ENCODE measurements at places on chromosomes 16 and 17.

DNA sequence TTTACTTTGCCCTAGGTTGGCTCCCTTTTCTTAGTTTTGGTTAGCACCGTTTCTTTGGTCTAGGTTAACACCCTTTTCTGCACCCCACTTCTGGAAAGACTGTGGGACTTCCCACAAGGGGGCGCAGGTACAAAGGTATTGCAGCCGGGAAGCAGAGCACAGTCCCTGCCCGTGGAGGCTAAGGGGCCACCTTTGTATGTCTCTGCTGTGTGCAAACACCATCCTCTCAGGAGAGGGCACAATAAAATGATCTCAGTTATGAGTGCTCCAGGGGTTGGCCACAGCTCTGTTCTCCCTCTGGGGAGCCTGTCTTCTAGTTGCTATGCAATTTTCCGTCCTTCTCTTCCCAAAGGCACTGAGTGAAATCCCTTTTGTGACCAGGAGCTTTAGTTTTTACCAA is 28.4 kb upstream of the TMC5 start:
- peak; percentile 34 for DNase-seq

DNA sequence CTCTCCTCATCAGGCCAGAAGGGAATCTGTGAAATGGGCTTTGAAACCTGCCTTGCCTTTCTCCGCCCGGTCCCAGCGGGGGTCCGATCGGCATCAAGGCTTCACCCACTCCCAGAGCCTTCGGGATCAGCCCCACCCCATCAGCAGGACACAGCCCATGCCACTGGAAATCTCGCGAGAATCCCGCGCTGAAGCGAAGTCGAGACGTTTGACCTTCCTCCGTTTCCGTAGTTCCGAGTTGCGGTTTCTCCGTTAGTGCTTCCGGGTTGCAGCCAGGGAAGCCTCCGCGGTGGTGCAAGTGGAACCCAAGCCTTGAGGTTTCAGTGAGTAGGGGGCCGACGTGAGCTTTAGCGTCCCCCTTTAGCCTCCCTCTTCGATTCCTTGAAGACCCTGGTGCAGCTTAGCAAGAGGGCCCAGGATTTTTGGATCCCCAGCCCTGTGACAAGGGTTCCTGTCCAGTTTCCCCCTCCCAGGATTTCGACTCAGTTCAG is at the start of gene COASY:
Gene COASY, plus strand, starts transcription at position 252 of the 491 bp plus-strand sequence. CDS start 475 bp downstream, outside the sequence.
- peak; percentile 96 for DNase-seq

DNA sequence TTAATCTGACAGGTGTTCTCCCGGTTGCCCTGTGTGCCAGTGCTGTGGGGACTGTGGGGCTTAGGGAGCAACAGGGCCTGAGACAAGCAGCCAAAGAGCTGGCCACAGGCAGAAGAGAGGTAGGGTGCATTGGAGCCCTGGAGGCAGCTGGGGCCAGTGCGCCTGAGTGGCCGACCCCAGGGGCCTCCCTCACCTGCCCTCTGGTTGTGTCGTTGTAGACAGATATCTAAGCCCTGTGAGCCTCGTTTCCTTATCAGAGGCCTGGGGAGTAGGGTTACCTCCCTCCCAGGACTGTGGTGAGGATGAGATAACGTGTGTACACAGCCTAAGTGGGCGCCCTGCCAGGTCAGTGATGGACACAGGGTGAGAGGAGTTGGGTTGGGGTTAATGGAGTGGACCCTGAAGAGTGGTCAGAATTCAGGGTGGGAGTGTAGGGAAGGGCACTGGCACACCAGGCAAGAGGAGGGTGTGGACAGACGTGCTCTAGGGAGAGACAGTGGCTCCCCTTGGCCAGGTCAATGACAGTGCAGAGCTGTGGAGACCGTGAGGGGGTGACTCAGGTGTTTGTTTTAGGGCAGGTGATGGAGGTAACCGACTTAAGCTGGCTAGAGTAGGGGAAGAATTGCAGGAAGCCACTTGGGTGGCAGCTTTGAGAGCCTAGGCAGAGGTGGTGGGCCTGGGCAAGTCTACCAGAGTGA is 3.4 kb downstream of the NARF start:
- DNase-seq: peak; percentile 18

- peak; percentile 23 for DNase-seq
Measured at GRCh38 chr17:51913491-51914205, 244.9 kb downstream of the CA10 start.

DNA sequence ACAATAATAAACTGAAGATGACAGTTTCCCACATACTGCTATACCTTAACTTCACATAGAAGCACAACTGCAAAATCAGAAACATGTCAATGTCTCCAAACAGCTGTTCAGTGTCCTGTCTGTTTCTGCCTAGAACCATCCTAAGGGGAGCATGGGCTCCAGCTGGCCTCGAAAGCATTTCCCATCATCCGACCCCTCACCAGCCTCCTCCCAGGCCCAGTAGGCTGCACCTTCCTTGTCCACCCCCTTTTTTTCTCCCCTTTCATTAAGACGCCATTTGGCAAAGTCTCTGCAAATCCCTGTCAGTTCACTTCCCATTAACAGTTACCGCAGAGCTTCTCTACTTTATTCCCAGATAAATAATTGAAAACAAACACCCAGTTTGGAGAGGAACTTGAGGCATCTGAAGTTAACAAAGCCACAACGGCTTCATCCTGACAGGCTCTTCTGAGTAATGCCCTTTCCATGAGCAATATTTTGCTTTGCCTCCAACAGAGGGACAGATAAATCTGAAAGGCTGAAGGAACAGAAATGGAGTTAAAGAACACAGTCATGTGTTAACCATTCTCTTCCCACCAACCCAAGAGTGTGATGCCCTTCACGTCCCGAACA is 65.3 kb downstream of the SLC39A11 start:
- no peak for DNase-seq

- peak; percentile 60 for DNase-seq
Measured at GRCh38 chr17:50087246-50087911, 7.8 kb upstream of the PDK2 start.

DNA sequence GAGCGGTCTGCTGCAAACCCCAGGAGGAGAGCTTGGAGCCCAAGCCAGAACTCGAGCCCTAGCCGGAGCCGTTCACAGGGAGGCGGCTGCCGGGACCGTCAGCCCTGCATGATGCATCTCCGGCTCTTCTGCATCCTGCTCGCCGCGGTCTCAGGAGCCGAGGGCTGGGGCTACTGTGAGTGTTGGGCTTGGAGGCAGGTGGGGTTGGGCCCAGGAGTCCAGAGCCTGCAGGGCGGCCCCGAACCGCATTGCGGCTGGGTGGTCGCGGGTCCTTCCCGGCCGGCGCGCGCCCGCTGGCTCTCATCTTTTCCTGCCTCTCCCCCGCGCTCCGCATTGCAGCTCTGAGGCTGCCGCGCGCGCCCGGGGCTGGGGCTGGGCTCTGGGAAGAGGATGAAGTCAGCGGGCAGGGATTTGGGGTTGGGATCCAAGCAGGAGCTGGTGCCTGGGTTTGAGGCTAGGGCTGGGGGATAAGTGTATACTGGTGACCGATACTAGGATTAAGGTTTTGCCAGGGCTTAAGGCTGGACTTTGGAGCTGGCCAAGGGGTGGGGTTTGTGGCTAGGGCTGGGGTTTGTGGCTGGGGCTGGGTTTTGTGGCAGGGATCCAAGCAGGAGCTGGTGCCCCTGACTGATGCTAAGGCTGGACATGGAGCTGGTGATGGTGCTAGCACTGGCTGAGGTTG is 532 bp downstream of the CNTNAP1 start:
- peak; percentile 68 for DNase-seq

DNA sequence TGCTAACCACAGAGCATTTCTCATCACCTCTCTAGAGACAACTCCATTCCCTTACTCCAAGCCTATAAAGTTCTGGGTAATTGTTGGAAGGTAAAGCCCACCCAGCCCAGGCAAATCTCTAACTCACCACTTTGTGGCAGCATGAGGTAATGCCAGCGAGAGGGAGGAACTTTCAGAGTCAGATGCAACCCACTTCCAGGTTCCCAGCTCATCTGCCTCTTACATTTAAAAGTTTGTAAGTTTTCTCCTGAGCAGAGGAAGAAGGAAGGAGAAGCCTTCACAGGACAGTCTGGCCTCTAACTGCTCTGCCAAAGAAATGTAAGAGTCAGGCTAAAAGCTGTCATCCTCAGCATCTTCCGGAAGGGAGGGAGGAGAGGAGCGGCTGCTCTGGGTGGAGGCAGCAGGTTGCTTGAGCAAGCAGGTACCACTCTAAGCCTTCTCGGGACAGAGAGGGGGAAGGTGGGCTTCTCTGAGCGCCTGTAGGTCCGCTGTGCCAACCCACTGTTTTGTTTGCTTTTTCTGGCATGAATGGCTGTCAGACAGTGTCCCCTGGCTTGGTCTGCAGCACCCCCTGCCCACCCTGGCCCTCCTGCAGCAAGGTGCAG is 1.0 kb downstream of the ZNF319 start:
- DNase-seq: peak; percentile 52

- no peak for DNase-seq
Measured at GRCh38 chr16:81601601-81602255, 157.1 kb downstream of the CMIP start.

DNA sequence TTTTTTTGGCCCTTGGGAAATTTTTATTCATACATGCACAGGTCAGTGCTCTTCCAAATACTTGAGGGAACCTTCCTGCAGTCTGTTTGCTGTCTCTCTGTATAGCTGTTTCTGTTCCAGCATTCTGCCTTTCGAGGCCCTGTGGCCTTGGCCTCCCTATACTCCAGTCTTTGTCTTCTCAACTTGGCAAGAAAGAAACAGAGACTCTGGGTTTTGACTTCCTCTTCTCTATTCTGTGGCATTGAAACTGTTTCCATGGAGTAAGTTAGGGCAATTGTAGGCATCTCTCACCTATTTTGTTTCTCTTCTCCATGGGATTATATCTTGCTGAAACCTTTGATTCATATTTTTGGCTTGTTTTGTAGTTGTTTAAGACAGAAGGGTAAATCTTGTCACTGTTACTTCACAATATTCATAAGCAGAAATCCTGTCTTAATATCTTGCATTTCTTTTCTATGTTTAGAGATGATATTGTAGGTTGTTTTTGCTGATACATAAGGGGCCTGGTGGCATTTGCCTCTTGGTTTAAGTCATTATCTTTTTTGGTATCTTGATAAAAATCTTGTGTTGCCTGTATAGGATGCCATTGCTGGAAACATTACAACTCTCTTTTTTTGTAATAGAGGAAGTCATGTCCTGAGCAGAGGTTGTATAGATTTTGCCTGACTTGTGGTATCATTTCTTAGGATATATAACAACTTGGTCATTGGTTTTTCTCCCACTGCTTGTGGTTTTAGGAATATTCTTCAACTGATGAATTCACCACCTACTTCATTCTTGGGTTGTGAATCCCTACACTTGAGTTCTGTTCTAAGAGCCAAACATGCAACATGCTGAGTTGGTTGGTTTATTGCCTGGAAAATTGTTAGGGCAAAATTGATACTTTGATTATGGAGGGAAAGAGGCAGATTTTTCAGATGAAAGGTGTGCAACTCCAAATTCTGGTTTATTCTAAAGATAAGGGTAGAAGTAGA is 168.6 kb downstream of the FTO start:
- peak; percentile 63 for DNase-seq

- DNase-seq: peak; percentile 41
Measured at GRCh38 chr16:30092373-30093010, 768 bp upstream of the TBX6 start.

- peak; percentile 25 for DNase-seq
Measured at GRCh38 chr16:74758801-74759200, 15.8 kb downstream of the FA2H start.

DNA sequence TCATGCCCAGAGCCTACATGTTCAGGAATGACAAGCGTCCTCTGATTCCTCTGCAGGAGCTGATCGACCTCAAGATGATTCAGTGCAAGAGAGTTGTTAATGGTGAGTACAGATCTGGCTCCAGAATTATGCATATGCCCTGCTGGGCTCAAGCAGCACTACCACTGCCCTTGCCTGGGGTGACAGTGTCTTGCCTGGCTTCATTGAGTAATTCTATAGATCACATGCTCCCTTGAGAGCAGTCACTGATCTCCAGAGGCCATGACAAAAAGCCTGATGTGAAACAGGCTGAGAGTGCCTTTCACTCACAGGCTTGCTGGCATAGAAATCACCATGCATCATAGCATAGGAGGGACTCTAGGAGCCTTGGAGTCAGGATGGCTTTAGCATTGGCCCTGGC is 26.4 kb downstream of the DUS2 start:
- no peak for DNase-seq

DNA sequence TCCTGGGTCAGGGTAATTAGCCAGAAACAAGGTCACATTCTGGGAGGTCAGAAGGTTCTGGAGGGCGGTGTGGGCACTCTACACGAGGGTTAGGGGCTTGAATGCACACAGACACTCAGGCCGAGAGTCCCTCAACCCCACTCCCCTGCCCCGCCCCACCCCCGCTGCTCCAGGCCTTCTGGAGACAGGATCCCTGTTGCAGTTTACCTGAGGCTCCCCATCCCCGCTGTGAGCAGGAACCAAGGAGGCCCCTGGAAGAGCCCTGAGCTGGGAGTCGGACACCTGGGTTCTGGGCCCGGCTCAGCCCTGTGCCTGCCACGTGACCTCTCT is 4.4 kb upstream of the ACTG1 start:
- no peak for DNase-seq

DNA sequence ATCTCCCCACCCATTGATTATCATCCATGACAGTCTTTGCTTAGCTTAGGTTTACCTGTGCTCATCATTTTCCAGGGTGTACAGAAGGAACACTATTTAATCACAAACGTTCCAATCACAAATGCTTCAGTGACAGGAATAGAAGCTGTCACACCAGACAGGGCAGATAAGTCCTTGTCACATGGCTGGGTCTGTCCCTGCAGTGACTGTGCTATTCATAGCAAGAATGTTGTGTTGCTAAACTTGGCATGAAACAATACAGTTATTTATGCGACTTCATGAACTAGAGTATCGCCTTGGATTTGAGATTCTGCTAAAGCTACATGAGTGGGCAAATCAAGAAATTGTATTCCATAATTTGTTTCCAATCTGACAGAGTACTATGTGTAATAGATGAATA is 108.4 kb downstream of the CDH13 start:
- no peak for DNase-seq

GRCh38 chr17:79094261-79094660 is 19.6 kb downstream of the ENGASE start:
- no peak for DNase-seq

GRCh38 chr17:57260325-57261083 is 4.2 kb downstream of the MSI2 start:
- DNase-seq: no peak

- DNase-seq: no peak
Measured at GRCh38 chr16:15575293-15576049, 67.5 kb downstream of the MARF1 start.

GRCh38 chr17:57207396-57207795 is 48.9 kb upstream of the MSI2 start:
- no peak for DNase-seq

- no peak for DNase-seq
Measured at GRCh38 chr16:1119766-1120576, 23.9 kb upstream of the C1QTNF8 start.

DNA sequence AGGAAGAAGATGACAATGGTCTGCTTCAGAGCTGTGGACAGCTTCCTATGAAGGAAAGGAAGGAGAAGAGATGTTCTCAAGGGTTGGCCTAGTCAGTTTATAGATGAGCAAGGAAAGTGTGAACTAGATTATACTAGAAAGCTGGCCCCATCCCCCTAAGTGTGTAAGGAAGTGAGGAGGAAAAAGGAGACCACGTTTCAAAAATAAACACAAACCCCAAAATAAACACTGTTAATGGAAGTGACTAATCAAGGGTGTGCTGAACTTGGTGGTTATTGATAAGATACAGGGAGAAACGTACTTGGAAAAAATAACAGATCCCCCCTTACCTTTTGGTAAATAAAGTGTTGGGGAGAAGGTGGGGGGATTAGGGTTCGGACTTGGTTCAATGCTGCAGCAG is 267.1 kb downstream of the SOX9 start:
- no peak for DNase-seq

GRCh38 chr16:70659953-70660671 is 13.8 kb downstream of the IL34 start:
- no peak for DNase-seq

GRCh38 chr16:58013201-58013956 is 12.2 kb downstream of the USB1 start:
- no peak for DNase-seq

All from kidney tubule cell (primary cell).